HuH-7.5 (cell line): ENCODE measurements at places on chromosomes 4 and X.

DNA sequence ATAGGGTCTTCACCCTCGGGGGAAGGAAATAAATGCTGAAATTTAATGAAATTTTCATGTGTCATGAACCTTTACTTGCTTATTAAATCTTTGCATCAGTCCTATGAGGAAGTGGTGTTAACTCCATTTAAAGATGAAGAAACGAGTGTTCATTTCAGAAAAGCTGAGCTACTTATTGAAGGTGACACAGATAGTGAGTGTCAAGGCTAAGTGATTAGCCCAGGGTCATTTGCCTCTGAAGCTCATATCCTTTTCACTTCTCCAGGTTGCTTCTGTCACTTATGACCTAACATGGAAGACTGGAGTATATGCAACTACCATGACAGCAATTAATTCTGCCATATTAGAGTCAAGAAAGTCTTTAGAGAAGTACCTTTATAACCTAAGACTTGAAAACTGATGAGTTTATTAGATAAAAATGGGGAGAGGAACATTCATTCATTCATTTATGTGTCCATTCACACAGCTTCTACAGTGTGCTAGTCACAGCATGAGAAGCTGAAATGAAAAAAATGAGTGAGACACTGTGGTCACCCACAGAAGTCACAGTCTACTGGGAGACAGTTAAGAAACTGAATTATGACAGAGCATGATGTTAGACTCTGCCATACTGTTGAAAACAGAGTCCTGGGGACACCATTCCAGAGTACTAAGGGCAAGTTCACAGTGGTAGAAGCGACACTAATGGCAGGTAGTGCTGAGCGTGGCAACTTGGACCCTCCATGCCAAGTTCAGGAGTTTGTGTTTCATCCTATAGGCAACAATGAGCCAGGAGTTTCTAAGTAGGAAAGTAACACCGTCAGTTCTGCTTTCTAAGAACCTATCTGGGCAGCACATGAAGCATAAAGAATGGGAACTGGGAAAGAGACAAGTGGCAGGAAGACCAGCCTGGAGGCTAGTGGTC is 21.3 kb downstream of the ALPK1 start:
- no peak for DNase-seq

GRCh38 chr4:142567199-142567598 is 278.9 kb downstream of the INPP4B start:
- no peak for DNase-seq

- DNase-seq: no peak
Observed at GRCh38 chrX:3052860-3053259, 11.6 kb downstream of the ARSF start.

GRCh38 chr4:22991576-22991975 is 298.8 kb downstream of the GBA3 start:
- DNase-seq: no peak

GRCh38 chr4:134540588-134540987 is 339.0 kb upstream of the PABPC4L start:
- DNase-seq: no peak
